ENCODE measurements at places on chromosomes 7 and 10.

GRCh38 chr7:27339478-27339877 lies 96.9 kb downstream of the EVX1 start:
- no peak for DNase-seq

DNA sequence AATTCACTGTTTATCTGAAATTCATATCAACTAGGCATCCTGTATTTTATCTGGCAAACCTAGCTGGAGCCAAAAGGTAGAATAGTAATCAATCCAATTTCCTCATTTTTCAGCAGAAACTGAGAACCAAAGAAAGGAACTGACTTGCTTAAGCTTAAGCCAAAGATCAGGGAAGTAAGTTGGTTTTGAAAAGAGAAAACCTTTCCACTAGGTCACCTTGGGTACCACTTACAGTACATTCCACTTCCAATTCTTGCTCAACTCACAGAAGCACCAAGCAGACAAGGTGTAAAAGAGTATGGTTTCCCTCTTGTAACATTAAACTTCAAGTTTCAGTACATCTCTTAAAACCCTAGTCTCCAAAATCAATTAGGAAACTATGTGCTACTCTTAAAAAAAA lies 79.6 kb downstream of the ZFAND4 start:
- no peak for DNase-seq

DNA sequence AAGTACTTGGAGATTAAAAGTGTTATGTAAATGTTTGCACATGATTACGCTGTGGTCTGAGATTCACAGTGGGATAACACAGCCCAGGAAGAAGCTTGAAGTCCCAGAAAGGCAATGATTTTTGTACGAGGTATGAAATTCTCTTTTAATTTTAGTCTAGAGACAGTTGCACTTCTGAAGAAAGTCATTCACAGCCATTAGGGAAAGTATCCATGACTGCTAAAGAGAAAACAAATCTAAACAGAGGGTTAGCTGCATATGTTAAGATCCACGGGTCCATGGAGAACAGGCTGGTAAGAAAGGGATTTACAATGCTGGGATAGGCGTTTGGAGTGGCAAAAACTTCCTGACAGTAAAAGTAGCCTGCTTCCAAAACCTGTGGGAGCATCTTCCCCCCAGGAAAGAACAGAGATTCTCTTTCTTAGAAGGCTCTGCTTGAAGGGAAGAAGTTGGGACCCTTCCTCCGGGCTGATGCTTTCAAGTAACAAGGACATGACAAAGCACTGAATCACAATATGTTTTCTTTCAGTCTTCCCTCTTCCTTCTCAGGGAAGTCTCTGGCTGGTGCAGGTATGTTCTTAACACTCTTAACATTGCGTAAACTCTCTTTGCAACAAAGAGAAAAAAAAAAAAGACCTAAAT lies 220.8 kb upstream of the CELF2 start:
- DNase-seq = no peak

DNA sequence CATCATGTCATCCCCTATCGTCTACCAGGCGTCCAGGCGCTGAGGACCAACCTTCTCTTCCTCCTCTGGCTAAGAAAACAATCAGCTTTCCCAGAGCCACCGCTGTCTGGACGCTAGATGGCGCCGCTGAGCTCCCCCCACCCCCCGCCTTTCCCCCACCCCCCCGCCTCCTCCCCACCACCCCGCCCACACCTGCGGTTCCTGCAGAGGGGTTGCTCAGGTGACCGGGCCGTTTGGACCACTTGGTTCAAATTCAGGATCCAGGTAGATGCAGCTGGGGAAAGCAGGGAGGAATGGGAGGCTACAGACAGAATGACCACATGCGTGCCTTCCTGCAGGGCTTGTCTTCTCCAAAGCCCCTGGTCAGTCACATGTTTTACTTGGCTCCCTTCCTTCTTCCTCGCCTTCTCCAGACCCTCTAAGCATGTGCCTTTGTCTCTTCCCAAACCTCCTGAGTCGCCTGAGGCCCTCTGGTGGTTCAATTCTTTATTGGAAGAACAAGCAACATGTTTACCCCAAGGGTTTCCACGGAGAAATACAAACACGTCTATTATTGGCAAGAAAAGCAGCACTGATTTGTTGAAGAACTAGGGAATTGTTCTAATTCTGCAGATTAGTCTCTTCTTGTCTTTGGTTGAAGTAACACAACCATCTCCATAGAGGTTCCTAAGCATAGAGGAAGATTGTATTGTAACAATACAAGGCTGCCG lies 24.7 kb downstream of the AOC1 start:
- DNase-seq = no peak

GRCh38 chr10:48209241-48209640 lies 65.3 kb downstream of the FRMPD2 start:
- no peak for DNase-seq

- no peak for DNase-seq
Observed at GRCh38 chr10:103054621-103055020, 136.5 kb downstream of the CNNM2 start.

DNA sequence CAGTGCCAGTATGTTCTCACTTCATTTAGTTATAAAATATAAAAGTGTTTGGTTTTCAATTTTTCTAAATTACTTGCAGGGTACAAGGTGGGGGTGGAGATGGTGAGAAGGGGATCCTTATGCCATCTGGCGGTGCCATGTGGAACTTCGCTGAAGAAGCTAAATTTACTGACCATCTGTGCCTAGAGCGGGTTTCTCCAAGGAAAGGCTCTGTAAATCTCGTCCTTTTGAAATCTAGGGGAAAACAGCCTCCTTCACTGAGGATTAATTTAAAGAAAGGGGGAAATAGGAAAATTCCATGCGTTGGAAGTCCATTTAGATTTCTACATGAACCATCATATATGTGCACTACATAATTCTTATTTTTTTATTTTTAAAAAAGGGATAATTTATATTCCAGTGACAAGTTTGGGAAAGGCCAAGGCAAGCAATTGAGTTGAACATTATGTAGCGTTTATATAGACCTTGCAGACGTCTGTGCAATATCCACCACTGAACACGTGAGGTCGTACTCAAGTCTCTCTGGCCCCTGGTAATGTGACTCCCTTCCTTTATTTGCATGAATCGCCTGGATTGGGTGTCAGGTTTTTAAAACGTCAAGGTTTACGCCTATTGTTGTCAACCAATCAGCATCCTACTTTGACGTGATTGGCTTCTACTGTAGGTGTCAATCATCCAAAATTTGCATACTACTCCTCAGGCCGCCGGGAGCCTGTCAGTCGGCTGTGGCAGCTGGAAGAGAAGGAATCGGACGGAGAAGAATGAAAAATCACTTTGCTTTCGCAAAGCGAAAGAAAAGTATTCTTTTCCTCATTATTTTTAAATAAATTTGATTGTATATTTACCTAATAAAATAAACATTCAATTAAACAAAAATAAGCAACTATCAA lies 297.1 kb upstream of the NFE2L3 start:
- DNase-seq = no peak

DNA sequence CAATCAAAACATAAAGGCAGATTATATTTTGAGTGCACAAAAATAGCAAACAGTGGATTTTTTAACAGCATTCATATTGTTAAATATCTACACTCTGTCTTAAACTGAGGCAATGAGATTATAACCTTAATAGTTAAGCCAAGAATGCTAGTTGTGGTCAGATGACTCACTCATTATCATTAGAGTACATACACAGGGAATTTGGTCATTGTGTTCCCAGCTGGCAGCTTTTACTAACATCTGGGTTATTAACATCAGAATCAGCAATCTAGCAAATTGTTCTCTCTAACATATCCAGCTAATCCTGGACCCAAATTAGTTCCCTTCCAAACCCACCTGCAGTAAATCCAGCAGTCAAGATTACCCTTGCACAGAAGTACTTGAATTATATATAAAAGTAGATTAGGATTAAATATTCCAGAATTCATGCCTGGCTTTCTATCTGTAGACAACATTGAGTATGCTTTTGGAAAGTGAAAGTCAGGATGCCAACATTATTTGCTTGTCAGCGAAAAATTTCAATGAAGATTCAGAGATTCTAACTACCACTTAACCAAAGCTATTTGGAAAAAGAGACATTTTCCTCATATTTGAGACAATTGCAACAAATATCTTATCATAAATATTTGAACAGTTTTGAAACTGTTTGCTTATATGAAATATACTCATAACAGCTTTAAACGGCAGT lies 1035.6 kb upstream of the PHF14 start:
- DNase-seq = no peak

DNA sequence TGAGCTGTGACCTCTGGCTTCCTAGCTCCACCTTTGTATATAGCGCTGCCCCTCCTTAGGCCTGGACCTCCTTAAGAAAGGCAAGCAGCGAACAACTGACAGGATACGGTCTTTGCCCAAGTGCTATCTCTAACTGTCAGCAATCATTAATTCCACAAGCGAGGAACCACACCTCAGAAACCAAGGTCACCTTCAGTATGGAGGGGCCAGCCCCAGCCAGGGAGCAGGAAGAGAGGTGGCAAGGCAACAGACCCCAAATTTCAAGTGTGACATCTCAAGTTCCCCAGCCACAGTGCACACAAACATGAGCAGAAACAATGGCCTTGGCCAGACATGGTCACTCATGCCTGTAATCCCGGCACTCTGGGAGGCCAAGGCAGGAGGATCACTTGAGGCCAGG lies 4.8 kb upstream of the AOC1 start:
- DNase-seq = no peak

DNA sequence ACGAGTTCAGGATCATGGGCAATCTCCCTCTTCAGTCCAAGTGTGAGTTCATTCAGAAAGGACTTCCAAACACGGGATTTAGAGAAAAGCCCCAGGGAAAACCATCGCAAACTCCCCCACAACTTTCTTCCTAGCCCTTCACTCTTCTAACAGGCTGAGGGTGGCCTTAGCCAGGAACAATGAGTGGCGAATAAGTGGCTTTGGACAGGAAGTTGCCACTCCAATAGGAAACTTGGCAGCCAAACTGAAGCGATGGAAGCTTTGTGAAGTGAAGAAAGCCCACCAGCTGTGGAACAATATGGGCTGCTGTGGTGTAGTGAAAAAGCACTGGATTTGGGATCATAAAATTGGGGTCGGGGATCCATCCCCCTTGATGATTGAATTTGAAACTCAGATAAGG lies 193.2 kb downstream of the TEX36 start:
- no peak for DNase-seq

GRCh38 chr7:76252021-76252420 lies 50.3 kb downstream of the SRRM3 start:
- DNase-seq = no peak

DNA sequence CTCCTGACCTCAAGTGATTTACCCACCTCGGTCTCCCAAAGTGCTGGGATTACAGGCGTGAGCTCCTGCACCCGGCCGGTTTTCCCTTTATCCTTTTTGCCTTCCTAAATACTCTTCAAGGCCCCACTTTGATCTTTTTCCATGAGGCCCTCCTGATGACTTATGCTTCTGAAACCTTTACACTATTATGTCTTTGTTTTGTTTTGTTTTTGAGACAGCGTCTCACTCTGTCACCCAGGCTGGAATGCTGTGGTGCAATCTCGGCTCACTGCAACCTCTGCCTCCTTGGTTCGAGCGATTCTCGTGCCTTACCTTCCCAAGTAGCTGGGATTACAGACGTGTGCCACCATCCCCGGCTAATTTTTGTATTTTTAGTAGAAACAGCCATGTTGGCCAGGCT lies 3.8 kb downstream of the STMP1 start:
- DNase-seq = no peak

DNA sequence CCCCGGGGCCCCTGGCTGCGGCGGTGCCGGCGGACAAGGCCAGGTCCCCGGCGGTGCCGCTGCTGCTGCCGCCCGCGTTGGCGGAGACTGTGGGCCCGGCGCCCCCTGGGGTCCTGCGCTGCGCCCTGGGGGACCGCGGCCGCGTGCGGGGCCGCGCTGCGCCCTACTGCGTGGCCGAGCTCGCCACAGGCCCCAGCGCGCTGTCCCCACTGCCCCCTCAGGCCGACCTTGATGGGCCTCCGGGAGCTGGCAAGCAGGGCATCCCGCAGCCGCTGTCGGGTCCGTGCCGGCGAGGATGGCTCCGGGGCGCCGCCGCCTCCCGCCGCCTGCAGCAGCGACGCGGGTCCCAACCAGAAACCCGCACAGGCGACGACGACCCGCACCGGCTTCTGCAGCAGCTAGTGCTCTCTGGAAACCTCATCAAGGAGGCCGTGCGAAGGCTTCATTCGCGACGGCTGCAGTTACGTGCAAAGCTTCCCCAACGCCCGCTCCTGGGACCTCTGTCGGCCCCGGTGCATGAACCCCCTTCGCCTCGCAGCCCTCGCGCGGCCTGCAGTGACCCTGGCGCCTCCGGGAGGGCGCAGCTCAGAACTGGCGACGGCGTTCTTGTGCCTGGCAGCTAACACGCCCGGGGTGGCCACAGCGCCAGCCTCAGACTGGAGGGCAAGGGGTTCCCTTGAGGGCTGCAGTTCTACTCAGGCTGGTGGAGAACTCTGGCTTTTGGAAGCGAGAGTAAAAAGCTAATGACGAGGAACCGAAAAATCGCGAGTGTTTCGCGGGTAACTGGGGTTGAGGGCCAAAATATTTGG lies 804 bp downstream of the FRAT1 start:
- peak; percentile 59 for DNase-seq

DNA sequence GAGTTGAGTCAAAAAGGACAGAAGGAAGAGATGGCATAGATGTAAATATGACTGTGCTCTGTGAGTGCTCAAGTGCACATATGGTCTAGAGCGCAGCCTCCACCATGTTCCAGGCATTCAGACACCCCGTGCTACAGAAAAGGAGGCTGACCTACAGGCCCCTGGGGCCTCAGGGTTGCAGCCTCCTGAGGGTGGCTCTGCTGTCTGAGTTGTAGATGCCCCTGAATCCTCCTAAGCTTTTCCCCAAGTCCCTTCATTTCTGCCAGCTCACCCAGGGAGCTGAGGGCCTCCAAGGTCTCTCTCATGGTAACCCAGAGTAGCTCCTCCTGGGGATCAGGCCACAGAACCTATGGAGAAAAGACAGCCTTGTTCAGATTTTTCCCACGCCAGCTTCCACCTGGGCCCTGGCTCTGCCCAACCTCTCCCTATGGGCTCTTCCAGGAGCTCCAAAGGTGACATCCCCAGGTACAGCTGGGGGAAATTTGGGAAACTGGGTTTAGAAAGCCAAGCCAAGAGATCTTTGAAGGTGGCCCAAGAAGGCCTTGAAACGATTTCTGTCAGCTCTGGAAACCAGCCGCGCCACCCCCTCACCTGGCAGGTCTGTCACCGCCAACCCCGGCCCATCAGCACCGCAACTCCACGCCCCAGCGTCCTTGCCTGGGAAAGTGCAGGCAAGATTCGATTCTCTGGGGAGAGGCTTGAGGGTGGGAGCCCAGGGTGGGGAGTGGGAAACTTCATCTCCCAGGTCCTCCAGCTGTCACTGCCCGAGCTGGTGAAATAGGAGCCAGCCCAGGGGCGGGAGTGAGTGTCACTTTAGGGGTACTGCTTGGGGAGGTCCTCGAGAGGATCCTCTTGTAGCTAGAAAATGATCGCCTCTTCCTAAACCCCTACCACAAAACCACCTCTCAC lies 2.4 kb downstream of the ZNF467 start:
- no peak for DNase-seq

DNA sequence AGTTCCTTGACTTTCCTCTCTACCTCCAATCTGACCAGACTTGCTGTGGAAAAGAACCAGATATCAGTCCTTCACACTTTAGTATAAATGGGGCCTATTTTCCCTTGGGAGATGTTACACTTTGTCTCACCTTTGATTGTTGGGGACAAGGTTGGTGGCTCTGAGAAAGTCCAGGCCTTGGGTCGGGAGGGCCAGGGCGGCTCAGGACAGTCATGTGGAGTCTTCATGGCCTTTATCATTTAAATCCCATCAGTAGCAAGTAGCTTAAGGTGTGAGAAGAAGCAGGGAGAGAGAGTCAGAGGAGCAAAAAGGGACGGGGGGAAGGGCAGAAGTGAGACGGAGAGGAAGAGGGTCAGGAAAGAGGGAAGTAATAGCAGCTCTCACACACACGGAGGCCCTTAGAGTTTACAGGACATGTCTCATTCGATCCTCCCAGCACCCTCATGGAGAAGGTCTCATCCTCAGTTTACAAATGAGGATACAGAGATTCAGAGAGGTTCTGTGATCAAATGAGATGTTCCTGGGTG lies 40.5 kb downstream of the TBATA start:
- no peak for DNase-seq

Measured in GM06990 (cell line).